Fibroblast of the aortic adventitia (primary cell): ENCODE measurements at places on chromosomes 5 and 9.

- no peak for DNase-seq
Observed at GRCh38 chr5:66529182-66529581, 67.0 kb upstream of the MAST4 start.

- no peak for DNase-seq
Observed at GRCh38 chr5:143054480-143054941, 284.3 kb downstream of the ARHGAP26 start.

DNA sequence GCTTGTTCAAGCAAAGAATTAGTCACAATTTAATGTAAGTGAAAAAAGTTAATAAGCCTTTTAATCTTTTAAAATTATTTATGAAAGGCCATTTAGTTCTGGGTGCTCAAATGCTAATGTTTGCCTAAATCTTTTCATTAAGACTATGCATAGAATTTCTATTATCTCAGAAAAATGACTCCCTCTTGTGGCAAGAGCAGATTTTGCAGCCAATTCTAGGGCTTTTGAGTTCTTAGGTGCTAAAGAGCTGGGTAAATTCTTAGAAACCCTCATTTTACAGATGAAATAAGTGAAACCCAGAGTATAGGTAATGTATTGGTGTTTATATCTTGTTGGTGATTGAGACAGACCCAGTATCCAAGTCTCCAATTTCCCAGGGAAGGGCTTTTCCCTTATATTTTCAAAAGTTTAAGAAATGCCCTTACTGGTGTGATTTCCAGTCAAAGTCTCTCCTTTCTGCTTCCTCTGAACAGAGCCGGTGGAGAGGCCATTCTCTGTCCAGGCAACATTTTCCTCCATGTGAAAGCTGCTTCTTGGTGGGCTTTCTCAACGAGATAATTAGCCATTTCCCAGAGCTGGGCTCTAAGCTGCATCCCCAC is 24.1 kb upstream of the PCSK5 start:
- peak; percentile 71 for DNase-seq

GRCh38 chr9:312596-313320 is 98.1 kb downstream of the DOCK8 start:
- no peak for DNase-seq

GRCh38 chr5:93078082-93079038 is 502.7 kb downstream of the NR2F1-AS1 start:
- peak; percentile 94 for DNase-seq
